ENCODE measurements at places on chromosomes 6 and 20.
A peak's percentile ranks its signal among the peaks of the same experiment; 100 is the strongest.

- H3K36me3 ChIP-seq: peaks cover 79% of the 10 kb centered on the region
- H3K27ac ChIP-seq: peak overlapping the region; percentile 29
- H3K27me3 ChIP-seq: no peaks in the 10 kb centered on the region
- DNase-seq: no peak
- no peak overlapping the region for H3K4me3 ChIP-seq
These were observed 18.2 kb downstream of the TRIM26 start for GRCh38 chr6:30194797-30195690.

DNA sequence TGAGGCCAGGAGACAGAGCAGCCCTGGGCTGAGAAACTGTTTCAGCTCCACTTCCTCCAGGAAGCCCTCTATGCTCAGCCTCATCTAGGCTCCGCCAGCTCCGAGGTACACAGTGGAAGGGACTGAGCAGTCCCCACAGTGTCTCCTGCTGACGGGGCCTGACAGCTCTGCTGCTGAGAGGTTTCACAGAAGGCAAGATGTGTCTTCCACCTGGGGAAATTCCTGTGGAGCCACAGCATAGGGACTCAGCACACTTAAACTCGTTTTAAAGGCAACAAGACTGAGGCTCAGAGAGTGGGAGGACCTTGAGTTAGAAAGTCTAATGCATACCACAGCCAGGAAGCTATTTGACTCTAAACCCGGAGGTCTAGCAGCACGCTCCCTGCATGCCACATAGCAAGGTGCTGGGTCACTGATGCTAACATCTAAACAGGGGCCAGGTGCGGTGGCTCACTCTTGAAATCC, 6.8 kb downstream of the ADA start:
- peak; percentile 60 for DNase-seq
- H3K36me3 ChIP-seq: peaks cover 37% of the 10 kb centered on the region
- H3K27ac ChIP-seq: peak overlapping the region; percentile 93
- H3K4me1 ChIP-seq: peaks cover 91% of the 10 kb centered on the region
- H3K27me3 ChIP-seq: no peaks in the 10 kb centered on the region

- no peaks in the 10 kb centered on the region for H3K4me1 ChIP-seq
- no peaks in the 10 kb centered on the region for H3K36me3 ChIP-seq
These were observed 232.5 kb downstream of the SOX4 start for GRCh38 chr6:21826023-21826422.

GRCh38 chr6:6006428-6007365, at the start of gene NRN1:
Gene NRN1 (minus strand): TSS chr6:6006925. CDS start chr6:6006749, 176 bp downstream.
- H3K27me3 ChIP-seq: peaks cover 73% of the 10 kb centered on the region
- peaks cover 57% of the 10 kb centered on the region for H3K4me1 ChIP-seq
- peak within 1 kb of the TSS; percentile 70 for H3K4me3 ChIP-seq
- H3K27ac ChIP-seq: no peak within 1 kb of the TSS
- no peak for DNase-seq
- H3K36me3 ChIP-seq: peaks cover 27% of the 10 kb centered on the region

GRCh38 chr6:111087871-111088667, 766 bp downstream of the SLC16A10 start:
- peak; percentile 47 for DNase-seq
- no peaks in the 10 kb centered on the region for H3K36me3 ChIP-seq
- peaks cover 41% of the 10 kb centered on the region for H3K27me3 ChIP-seq
- H3K4me1 ChIP-seq: peaks cover 20% of the 10 kb centered on the region

GRCh38 chr6:108689272-108690161, 128.8 kb downstream of the FOXO3 start:
- H3K4me3 ChIP-seq: no peak overlapping the region
- no peaks in the 10 kb centered on the region for H3K27me3 ChIP-seq
- no peak overlapping the region for H3K27ac ChIP-seq
- H3K4me1 ChIP-seq: peaks cover 14% of the 10 kb centered on the region

DNA sequence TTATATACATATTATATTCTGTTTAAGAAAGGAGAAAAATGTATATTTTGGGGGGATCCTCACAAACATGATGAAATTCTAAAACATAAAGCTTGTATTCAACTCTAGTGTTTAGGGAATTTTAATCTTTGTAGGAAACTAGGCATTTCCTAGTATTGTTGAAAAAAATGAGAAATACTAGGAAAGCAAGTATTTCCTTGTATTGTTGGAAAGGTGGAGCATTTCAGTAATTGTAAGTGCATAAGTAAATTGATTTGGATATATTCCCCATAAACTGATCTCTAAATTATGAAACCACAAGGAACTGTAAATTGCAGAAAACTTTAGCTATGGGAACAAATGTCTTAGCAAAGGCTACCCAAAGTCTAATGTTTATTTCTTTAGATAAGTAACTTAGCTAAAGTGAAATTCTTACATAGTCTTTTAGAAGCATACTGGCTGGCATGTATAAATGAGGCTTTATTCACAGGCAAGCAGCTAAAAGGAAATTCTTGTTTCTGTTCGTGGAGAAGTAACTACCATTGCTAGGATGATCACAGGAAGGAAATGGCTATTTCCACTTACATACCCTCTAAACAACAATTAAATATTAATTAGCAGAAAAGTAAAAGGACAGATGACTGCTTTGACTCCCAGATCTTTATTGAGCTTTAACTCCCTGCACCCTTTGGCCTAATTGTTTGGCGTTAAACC, 19.9 kb upstream of the NRN1 start:
- no peaks in the 10 kb centered on the region for H3K36me3 ChIP-seq
- H3K27me3 ChIP-seq: peaks cover 8% of the 10 kb centered on the region
- no peak overlapping the region for H3K4me3 ChIP-seq
- no peak overlapping the region for H3K27ac ChIP-seq
- no peaks in the 10 kb centered on the region for H3K4me1 ChIP-seq
- DNase-seq: no peak

DNA sequence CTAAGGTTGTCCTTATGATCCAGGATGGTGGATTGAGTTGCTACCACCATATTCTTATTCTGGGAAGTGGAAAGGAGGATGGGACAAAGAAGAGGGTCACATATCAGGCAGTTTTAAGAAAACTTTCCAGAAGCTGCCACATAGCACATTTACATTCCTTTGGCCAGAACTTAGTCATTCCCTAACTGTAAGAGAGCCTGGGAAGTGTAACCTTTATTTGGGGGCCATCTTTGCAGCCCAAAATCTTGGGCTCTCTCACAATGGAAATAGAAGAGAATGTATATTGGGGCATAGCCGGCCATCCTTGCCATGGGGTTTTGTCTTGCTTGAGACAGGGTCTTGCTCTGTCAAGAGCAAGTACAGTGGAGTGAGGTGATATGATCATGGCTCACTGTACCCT, 8.4 kb downstream of the ZNF341 start:
- no peaks in the 10 kb centered on the region for H3K27me3 ChIP-seq
- peaks cover 3% of the 10 kb centered on the region for H3K4me1 ChIP-seq
- no peak overlapping the region for H3K27ac ChIP-seq
- DNase-seq: no peak
- no peak overlapping the region for H3K4me3 ChIP-seq
- peaks cover 27% of the 10 kb centered on the region for H3K36me3 ChIP-seq

DNA sequence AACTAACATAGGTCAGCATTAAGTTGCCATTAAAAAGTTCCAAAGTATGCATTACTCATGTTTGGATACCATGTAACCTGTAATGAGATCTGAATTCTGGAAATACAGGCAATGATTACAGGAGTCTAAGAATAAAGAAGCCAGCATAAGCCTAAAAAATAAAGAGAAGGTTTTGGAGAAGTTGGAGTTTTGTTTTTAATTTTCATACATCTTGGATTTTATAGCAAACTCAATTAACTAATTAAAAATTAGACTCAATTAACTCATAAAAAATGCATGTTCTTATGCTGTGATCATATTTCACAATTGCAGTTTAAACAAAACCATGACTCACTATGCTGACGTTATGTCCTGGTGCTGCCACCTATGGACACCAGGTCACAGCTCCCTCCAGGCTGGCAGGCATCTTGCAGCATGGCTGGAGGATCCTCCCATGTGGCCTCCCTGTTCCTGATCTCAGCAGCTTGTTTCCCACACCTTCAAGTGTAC, 648.8 kb upstream of the AGPAT4 start:
- H3K27ac ChIP-seq: no peak overlapping the region
- H3K4me1 ChIP-seq: no peaks in the 10 kb centered on the region
- no peaks in the 10 kb centered on the region for H3K36me3 ChIP-seq
- H3K4me3 ChIP-seq: no peak overlapping the region
- H3K27me3 ChIP-seq: no peaks in the 10 kb centered on the region

GRCh38 chr6:138575257-138575656, 76.0 kb upstream of the NHSL1 start:
- no peak for DNase-seq
- peaks cover 18% of the 10 kb centered on the region for H3K27me3 ChIP-seq
- no peaks in the 10 kb centered on the region for H3K36me3 ChIP-seq
- H3K4me3 ChIP-seq: no peak overlapping the region

DNA sequence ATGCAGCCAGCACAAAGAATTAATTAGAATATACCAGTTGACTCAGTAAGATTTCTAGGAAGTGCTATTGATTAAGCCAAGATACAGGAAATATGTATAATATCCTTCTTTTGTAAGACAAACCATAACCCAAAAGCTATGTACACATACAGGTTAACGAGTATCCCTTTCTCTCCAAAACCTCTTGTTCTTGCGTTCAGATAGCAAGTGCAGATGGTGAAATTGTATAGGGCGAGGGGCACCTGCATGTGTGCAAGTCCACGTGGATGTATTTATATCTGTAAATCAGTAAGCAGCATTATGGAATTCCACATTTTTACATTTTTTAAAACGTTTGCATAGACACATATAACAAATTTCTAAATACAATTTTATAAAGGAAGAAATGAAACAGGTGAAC, 228.6 kb downstream of the TBXT start:
- no peak overlapping the region for H3K27ac ChIP-seq
- DNase-seq: no peak
- H3K4me3 ChIP-seq: no peak overlapping the region
- no peaks in the 10 kb centered on the region for H3K36me3 ChIP-seq
- peaks cover 4% of the 10 kb centered on the region for H3K27me3 ChIP-seq
- H3K4me1 ChIP-seq: no peaks in the 10 kb centered on the region

- H3K4me3 ChIP-seq: no peak overlapping the region
- no peak for DNase-seq
- H3K27me3 ChIP-seq: no peaks in the 10 kb centered on the region
- no peak overlapping the region for H3K27ac ChIP-seq
- no peaks in the 10 kb centered on the region for H3K36me3 ChIP-seq
These were observed 260.9 kb downstream of the NKAIN2 start for GRCh38 chr6:124064317-124065113.

DNA sequence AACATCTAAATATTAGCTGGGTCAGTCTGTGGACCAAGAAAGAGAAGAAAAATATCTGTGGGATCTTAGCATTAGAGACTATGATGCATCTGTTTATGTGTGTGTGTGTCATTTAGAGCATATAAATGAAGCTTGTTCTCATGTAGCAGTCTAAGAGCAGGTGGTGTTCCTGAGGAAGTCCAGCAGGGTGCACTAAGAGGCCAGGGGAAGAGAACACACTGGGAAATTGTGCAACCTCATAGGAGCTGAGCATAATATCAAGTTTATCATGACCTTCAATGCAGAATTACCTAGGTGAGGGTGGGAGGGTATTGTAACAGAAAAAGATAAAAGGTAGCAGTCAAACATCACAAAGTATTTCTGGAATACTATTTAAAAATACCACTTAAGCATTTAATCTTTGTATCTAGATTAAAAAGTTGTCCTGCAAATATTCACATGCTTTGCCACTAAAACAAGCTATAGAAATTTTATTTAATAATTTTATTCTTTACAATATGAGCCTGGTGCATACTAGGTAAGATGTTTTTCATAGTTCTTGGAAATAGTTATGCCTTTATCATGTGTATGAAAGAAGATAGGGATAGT, 80.5 kb downstream of the SMPDL3A start:
- H3K27me3 ChIP-seq: no peaks in the 10 kb centered on the region
- no peak for DNase-seq
- H3K4me1 ChIP-seq: no peaks in the 10 kb centered on the region
- no peak overlapping the region for H3K27ac ChIP-seq

GRCh38 chr6:41599015-41599851, 39.0 kb upstream of the MDFI start:
- peaks cover 6% of the 10 kb centered on the region for H3K4me1 ChIP-seq
- H3K4me3 ChIP-seq: no peak overlapping the region
- no peaks in the 10 kb centered on the region for H3K36me3 ChIP-seq
